ENCODE measurements at places on chromosomes 1 and 21.

DNA sequence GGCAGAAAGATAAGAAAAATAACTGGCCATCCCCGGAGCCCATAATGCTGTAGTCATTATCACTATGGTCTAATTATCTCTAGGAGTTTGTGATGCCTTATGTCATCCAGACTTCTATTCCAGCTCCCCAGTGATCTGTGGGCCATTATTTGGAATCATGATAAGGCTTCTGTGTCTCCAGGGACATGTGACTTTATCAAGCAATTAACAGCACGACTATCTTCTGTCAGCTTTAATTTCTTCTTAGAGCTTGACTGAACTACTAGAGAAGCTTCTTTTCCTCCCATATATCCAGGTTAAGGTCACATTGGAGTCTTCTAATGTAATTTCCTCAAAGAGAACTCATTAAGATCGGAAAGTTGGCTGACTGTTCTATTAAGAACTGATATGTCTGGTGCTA, 100.4 kb downstream of the LHX8 start:
- DNase-seq: no peak

- no peak for DNase-seq
Measured at GRCh38 chr1:236151739-236152424, 9.5 kb downstream of the GPR137B start.

- peak; percentile 13 for DNase-seq
Measured at GRCh38 chr1:240732390-240732789, 120.4 kb upstream of the GREM2 start.

GRCh38 chr1:67559222-67559700, 125.7 kb upstream of the GADD45A start:
- DNase-seq: no peak

- DNase-seq: no peak
Measured at GRCh38 chr21:42861311-42861847, 18.0 kb downstream of the WDR4 start.

- DNase-seq: no peak
Measured at GRCh38 chr1:69377507-69377906, 190.2 kb upstream of the LRRC7 start.

- DNase-seq: no peak
Measured at GRCh38 chr1:181587870-181588438, 104.6 kb downstream of the CACNA1E start.

- no peak for DNase-seq
Measured at GRCh38 chr1:245870698-245871097, 636.4 kb downstream of the SMYD3 start.

GRCh38 chr1:159895286-159895685, 4.7 kb downstream of the CFAP45 start:
- DNase-seq: no peak

DNA sequence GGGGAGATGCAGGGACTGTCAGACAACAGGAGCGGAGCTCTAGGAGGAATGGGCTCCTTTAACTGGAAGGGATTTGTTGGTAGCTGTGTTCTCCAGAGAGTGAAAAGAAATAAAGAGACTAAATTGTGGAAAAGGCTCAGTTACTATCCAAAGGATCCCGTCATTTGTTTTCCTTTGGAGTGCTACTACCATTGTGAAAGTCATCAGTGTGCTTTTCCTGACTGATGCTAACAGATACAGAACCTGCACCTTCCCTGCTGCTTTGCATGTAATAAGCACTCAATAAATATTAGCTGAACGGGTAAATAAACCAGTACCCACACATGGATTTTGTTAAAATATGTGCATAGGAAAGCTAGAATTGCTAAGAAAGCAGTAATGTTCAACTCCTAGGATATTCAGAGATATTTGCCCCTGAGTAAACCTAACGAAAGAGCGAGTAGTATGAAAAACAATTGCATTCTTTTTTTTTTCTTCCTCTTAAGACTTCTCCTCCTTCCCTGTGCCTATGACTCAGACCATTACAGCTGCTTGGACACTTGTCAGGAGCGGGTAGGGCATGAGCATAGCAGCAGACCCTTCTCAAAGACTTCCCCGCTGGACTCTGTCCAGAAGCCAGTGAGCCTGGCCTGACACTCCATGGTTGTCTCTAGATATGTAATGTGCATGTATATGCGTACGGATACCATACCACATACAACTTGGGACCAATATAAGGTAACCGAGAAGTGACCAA, 41.7 kb downstream of the PTGFRN start:
- DNase-seq: no peak

- DNase-seq: no peak
Measured at GRCh38 chr1:235295902-235296350, 32.1 kb downstream of the ARID4B start.

Measured in CD4-positive, alpha-beta T cell treated with Interleukin-10 for 1 hour (primary cell).